Left forelimb (tissue), 1 donor: ENCODE measurements at places on chromosomes 7 and 10.

DNA sequence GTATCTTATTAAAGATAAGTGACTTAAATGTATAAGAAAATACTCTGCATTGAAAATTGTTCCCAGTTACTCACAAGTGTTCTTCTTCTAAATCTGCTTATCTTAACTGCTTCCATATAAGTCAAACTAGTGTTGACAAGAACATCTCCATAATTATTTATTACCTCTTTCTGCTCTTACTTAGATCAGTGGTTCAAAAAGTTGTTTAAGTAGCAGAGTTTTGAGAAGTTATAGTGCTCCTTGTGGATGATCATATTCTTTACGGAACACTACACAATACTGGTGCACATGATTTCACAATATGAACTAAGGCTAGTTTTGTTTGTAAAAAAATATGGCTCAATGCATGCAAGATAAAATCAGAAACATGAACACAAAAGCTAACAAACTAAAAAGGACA is 168.4 kb downstream of the SEMA3D start:
- DNase-seq = no peak

DNA sequence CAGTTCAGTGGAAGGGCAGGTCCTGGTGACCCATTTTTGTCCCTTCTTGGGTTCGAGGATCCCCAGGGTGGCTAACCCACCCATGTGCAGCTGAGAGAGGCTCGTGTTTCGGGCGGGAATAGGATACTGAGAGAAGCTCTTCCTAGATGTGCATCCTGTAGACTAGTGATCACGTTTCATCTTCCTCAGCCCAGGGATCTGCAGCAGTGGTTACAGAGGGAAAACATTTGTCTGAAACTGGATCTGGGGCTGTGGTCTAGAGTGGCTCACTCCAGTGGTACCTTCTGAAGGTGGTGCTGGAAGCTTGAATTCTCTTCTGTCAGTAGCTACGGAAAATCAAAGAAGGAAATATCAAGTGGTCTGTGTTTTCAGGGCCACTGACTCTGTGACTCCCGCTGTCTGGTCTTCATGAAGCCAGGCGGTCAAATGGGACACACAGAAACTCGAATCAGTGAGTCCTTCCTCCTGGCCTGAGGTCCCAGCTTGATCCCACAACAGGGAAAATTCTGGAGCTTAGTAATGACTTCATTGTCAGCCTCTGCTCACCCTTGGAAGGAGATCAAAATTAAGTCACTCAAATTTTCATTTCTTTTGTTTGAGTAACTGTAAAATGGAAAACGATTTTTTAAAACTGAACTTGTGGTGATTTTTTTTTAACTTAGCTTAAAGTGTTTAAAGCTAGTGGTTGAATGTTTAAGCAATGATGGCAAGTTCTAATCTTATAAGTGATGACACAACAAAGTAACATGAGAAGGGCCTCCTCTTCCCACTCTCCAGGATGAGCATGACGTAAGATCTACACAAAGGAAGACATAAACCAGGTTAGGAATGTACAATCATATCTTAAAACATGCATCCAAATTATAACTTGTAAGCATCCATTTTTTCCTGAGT is 469.3 kb upstream of the KLF6 start:
- DNase-seq = no peak

- DNase-seq = no peak
Observed at GRCh38 chr7:106994833-106995232, 49.7 kb upstream of the PRKAR2B start.

GRCh38 chr10:86266446-86267242 is 100.0 kb downstream of the GRID1 start:
- peak; percentile 42 for DNase-seq

- no peak for DNase-seq
Observed at GRCh38 chr7:69342154-69342884, 256.0 kb upstream of the AUTS2 start.

DNA sequence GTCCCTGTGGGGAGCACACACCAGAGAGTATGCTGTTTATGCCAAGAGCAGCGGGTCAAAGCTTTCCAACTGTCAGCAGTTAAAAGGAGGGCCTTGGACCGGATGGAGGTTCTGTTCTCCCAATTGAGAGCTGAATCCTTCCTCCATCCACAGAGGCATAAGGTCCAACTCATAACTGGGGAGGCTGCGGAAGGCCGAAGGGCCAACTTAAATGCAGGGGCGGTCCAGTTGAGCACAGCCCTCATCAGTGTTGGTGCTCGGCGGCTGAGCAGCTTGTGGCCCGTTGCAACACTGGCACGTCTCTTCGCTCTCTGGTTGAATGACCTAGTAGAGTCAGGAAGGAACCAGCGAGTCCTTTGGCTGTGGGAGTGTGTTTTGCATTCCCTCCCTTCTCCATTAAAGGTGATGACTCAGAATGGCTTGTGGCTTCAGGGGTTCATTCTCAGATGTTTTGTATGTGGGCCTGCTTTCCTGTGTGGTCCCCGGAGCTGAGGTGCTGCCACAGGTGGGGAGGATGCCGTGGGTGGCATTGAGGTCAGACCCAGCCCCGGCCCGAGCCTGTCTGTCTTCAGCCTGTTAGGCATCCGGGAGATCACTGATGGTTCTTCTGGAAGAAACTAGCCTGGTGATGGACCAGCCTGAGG is 44.8 kb upstream of the DMBT1 start:
- DNase-seq = no peak

DNA sequence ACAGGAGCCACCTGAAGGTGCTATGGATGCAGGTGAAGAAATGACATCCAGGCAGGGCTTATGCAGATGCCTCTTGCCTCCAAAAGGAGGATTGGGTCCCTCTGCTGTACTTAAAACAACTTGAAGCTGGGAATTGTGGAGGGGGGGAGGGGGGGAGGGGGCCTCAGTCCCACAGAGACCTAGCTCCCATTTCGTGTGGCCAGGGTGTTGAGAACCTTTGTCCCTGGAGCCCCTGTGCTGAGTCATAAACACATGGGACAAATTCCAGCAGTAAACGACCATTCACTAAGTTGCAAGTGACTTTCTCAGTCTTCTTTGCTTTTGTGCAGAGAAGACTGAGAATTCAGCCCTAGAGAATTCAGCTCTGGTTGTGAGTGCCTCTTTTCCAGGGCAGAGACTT is 96.5 kb upstream of the PODXL start:
- no peak for DNase-seq

DNA sequence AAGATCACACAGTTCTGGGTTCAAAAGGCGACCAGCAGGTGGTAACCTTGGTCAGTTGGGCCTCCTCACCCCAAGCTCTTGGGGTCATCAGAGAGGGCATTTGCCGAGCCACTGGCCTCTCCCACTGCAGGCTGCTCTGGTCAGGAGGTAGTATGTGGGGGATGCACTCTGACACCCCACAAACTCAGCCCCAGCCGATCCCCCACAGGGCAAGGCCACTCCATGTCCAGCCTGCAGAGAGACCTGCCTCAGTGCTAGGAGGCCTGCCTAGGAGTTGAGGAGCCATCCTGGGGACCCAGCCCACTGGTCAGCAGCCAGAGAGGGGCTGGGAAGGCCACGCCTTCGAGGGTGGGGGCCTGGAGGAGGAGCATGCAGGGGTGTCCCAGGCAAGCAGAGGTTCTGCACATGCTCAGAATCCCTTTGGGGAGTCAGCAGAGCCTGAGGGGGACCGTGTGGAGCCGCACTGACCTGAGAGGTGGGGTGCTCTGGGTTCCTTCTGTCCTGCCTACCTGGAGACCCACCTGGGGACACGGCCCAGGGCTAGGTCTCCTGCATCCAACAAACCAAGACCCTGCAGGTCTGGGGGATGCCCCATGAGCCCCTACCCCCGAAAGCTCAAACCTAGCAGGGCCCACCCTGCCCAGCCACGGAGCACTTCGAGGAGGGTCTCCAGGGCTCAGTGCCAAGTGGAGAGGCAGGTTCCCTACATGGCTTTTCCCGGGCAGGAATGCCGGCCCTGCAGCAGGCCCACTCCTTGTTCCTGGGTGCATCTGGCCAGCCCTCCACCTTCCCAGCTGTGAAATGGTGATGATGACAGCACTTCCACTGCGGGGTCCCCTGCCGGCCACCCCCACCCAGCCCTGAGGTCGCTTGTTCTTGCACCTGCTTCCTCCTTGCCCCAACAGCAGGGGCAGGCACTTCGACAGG is 58.5 kb downstream of the RASGEF1A start:
- DNase-seq = peak; percentile 51

DNA sequence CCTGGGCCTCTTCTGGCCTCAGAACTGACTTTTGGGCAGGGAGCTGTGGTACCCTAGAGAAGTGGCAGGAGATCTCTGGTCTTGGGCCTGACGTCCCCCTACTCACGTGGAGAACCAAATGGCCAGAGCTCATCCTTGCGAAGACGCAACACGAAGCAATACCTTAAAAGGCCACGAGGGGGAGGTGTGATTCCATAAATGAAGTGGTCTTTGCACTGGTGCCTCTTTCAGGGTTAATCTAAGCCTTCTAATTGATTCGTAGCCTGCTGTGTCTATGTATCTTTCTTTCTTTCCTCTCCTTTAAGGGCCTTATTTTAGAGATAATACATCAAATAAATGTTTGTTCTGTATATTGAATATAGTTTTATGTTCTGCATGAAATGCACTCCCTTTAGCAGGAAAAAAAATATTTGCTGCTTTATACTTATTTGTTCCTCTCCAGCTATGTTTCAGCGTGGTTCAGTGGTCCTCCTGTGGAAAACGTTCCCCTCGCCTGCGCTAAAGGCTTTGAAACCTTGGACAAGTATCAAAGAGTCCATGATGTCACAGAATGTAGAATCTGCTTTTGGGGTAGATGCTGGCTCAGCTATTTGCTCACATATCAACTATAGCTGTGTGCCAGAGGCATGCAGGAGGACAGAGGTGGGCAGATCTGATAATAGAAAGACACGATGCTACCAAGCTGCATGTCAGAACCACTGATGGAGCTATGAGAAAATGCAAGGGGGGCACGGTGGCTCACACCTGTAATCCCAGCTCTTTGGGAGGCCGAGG is 41.0 kb downstream of the STRA8 start:
- no peak for DNase-seq

DNA sequence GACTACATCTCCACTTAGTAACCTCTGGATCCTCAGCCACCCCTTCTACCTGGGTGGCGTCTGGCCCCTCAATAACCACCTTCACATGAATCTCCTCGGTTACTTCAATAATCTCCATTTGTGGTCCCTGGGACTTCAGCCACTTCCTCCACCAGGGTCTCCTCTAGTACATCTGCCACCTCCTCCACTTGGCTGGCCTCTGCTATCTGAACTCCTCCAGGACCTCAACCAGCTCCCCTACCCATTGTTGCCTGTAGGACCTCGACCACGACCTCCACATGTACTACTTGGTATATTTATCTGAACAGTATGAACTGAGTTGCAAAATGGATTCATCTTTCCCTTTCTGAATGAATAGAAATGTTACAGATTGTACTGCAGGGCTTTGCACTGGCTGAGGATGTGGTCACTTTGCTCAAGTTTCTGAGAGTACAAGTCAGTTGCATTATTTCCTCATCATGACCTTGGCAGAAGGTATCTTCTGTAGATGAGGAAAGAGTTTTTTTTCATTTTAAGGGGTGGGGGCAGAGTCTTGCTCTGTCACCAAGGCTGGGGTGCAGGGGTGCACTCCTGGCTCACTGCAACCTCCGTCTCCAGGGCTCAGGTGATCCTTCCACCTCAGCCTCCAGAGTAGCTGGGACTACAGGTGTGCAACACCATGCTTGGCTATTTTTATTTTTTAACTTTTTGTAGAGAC is 36.0 kb downstream of the MAT1A start:
- DNase-seq = no peak

DNA sequence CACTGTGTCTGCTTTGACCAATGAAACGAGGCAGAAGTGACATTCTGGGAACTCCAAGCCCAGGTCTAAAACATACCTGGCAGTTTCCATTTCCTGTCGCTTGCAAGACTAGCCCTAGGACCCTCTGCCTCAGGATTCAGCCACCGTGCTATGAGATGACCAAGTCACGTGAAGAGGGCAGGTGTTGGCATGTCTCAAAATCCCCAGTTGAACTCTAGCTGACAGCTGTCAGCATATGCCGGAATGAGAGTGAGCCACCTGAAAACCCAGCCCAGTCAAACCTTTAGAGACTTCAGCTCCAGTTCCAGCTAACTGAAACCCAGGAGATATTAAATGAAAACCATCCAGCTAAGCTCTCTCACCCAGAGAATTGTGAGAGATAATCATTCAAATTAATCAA is 89.9 kb upstream of the PPP1R3A start:
- DNase-seq = no peak

GRCh38 chr7:138992052-138992531 is 10.9 kb upstream of the KIAA1549 start:
- DNase-seq = no peak

- DNase-seq = no peak
Observed at GRCh38 chr7:142438235-142438922, 180.5 kb upstream of the PRSS58 start.

GRCh38 chr7:71768450-71768849 is 636.5 kb downstream of the GALNT17 start:
- DNase-seq = no peak

DNA sequence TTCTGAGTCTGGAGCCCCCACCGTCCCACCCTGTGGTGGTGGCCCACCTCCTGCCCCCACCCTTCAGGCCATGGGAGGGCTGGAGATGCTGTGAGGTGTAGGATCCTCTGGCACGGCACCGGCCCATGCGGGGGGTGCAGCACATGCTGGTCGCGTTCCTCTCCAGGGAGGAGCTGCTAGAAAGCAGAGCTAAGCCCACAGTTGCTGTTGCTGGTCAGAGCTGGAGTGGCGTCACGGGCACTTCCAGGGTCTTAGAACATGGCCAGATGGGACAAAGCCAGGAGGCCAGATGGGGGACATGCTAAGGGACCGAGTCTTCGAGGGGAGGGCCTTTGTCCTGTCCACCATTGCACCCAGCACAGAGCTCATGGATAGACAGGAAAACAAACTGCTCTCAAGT is 21.6 kb downstream of the AGAP3 start:
- no peak for DNase-seq

DNA sequence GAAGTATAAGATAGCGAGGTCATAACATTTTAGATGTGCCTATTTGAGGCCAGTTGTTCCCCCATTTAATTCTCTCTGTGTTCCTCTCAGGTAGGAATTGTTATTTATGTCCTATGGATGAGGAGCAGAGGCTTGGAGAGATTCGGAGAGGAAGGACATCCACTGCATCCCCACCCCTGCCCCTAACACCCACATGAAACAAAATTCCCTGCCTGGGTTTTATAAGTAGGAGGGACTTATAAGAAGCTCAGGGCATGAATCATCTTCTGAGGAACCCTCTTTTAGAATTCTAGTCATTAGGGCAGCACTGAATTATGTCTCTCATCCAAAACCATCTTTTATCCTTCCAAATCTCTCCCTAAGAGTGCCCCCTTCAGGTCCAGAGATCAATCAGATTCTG is 5.0 kb downstream of the CHAT start:
- DNase-seq = no peak

DNA sequence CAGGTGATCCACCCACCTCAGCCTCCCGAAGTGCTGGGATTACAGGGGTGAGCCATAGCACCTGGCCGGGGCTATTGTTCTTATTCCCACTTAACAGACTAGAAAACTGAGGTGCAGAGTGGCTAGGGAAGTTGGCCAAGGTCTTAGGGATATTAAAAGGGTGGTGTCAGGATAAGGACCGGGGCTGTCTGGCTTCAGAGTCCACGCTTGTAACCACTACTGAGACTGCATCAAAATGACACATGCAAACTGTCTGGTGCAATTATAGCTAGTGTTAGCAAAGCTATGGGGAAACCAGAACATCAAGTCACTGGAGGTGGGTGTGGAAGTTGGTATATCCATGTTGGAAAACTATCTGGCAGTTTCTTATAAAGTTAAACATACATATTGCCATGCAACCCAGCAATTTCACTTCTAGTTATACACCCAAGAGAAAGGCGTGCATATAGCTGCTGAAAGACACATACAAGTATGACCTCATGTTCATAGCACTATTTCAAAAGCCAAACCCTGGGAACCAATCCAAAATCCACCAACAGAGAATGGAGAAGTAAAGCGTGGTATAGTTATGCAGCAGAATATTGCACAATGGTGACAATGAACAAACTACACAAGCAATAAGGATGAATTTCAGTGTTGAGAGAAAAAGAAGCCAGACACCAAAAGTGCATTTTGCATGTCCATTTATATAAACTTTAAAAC is 33.9 kb upstream of the EEPD1 start:
- no peak for DNase-seq
